Skeletal muscle cell (primary cell): ENCODE measurements at places on chromosomes 4 and X.
A peak's percentile ranks its signal among the peaks of the same experiment; 100 is the strongest.

- DNase-seq, result no peak
Observed at GRCh38 chrX:132532097-132532496, 43.3 kb upstream of the MBNL3 start.

DNA sequence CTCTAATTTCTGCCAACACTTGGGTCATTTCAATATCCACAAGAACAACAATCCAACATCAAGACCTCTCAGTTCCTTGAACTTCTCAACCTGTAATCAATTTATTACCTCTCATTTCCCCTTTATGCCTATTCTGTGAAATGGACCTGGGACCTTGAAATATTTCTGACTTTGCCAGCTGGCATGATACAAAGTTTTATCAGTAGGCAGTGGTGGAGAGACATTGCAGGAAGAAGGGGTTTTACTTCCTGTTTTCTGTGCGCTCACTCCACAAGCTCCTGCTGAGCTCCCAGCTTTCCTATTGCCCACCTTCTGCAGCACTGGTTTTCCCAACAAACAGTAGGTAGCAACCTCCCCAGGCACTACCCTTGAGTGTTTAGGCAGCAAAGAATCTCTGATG lies 3.5 kb upstream of the ARHGEF6 start:
- no peak for DNase-seq

GRCh38 chr4:1310796-1311631 lies 21.3 kb downstream of the MAEA start:
- DNase-seq, result no peak

DNA sequence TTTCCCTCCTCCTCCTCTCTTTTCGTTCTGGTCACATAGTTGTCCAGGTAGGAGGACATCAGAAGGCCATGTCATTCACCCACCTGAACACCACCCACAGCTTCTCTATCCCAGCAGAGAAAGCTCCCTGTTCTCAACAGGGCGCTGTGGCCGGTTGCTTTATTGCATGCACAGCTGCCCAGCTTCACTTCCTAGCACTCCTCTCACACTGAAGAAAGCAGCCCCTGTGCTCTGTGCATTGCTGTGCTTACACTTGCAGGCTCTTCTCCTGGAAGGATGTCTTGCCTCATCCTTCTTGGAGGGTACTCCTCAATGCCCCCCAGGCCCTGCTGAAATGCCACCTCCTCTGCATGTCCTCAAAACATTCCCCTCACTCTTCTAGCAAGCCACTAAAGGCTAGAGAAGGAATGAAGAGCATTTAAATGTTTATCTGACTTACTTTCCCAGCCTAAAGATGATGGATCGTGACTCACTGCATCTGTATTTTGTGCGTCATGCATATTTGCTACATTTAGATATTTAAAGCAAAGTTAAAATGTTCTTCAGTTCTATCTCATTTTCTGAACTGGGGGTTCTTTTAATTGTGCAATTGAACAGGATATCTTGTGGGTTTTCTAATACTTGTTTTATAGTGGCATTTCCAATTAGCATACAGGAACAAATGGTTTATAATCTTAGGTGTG lies 186.4 kb upstream of the PUDP start:
- DNase-seq, result peak; percentile 57

GRCh38 chr4:76434901-76435527 lies at the start of gene SHROOM3:
Gene SHROOM3, plus strand, starts transcription at chr4:76435229. Its CDS starts 824 bp downstream, at chr4:76436053.
- no peak for DNase-seq

GRCh38 chr4:113382704-113383103 lies 333.3 kb downstream of the ANK2 start:
- DNase-seq, result no peak

DNA sequence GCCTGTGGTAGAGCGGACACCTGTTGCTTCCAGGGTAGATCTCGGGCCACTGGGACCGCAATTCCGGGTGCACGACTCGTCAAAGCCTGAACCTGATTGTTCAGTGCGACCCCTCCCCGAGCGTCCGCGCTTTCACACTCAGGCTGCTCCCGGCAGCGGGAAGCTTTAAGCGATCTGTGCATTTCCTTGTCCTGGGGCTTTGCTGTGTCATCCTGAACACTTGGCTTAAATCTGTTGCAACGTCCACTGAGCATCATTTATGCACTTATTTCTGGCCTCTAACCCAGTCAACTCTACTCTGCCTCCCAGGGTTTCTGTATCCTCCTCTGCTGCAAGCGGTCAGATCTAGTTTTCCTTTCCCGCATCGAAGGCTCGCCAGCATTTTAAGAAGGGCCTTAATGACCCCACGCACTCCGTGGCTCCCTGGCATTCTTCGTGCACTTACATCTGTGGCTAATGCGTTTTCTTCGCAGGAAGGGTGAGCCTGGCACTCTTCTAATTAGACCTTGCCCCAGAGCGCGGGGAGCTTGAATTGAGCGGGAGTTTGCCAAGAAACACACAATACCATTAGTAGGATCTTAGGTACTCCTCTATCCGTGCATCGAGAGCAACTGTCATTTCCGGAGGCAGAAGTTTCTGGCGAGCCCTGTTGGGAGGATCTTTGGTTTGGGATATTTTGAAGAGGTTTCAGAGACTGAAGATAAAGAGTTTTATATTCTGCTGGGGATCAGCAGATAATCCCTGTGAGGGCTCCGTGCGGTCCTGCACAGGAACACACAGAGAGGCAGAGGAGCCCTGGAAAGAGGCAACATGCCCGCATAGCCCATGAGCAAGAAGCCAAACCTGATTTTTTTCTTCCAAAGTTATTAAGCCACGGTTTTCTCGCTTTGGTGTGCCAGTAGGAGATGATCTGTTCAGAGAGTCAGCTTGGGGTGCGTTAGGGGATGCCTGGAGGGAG lies 654 bp upstream of the DDIT4L start:
- DNase-seq, result peak; percentile 27

GRCh38 chrX:46587158-46587557 lies 13.6 kb downstream of the CHST7 start:
- DNase-seq, result no peak

DNA sequence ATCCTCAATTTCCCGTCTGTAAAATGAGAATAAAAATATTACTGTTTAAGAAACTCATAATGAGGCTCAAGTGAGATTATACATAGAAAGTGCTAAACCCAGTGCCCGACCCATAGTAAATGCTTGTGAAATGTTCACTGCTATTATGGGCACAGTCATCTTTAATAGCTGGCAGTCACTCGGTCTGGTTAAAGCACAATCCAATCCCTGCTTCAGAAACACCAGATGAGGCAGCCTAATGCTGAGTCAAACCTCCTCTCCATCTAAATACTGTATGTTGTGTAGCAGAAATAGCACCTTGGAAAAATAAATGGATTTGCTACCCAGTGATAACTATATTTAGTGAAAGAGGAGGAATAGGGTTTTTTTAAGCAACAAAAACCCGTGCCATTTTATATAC lies 14.5 kb downstream of the EVC2 start:
- DNase-seq, result no peak

DNA sequence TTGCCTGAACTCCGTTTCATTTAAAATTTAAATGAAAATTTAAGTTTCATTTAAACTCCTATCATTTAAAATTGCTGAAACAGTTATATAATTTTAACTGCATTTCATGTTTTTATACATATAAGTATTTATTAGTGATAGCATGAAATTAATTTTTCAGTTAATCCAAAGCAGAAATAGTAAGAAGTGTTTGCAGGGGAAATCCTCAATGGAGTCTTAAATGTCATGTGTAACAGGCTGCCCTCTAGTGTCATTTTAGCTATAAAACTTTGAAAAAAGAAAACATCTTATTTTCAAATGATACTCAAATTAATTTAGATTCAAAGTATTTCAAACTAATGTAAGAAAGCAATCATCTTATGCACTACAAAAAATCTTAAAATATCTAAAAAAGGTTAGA lies 27.2 kb downstream of the TAPT1 start:
- no peak for DNase-seq

GRCh38 chrX:87518504-87518903 lies 902 bp downstream of the KLHL4 start:
- no peak for DNase-seq

DNA sequence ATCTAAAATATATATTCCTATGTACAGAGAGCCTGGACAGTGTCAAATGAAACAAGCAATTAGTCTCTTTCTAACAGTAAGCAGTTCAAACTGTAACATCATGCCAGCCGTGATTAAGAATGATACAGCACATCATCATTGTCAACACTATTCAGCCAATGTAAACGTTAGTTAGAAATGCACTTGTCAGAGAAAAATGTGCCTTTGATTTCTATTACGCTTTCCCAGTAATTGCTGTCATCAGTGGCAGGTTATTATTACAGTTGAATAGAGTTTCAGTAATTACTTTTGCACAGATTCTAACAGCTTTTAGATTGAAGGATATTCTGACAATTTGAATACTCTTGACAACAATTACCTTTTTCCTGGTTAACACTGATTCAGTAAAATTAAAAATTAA lies 1007.1 kb downstream of the SH3BGRL start:
- DNase-seq, result no peak

DNA sequence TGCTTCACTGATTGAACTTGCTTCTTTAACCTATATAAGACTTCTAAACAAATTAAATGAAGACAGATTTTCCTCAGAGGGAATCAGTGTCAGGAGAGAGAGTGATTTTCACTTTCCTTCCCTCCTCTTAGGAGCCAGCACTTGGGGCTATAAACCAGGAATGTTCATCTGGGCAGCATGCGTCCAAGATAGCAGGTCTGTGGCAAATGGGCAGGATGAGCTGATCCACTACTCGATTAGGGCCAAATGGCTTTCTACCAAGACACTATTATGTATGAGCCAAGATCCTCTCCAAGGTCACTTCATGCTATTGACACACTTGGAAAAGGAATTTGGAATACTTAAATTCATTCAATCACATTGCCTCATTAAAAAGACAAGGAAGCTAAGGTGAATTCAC lies 203.9 kb upstream of the GRID2 start:
- peak; percentile 32 for DNase-seq

DNA sequence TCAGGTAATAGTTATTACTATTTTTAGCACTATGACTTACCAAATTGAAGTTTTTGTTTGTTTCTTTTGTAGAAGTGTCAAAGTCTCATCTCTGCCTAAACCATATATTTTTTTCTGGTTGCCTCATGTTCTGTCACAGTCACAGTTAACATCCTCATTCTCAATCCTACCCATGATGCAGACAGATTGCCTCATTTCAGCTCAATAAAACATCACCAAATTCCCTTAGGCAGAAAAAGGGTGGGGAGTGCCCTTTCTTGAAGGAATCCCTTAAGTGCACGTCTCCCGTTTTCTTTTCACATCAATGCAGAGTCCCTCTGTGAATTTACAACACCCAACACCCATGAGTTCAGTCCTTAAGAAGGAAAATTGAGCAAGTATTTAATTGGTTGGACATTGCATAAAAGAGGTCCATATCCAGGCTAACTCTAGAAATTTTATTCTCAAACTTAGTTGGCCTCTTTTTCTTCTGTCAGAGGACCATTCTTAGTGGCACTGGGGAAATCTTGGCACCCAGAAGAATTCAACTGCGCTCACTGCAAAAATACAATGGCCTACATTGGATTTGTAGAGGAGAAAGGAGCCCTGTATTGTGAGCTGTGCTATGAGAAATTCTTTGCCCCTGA lies 103.7 kb upstream of the BMPR1B start:
- DNase-seq, result no peak

DNA sequence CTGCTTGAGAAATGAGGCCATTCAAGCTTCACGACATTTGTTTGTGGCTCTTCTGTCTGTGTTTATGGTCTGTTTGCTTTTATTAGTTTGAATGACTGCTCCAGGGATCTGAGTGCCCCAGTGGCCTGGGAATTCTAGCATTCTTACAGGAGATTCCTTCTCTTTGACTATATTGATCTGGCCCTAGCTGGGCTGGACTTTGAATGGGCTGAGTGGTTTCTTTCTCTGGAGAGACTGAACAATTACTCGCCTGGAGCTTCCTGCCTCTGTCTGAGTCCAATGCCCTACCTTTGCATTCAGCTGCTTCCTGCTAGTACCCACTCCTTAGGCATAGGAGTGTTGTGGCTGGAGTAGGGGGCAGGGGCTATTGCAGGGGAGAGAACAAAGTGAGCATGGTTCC lies 51.2 kb upstream of the EDA start:
- DNase-seq, result no peak

- DNase-seq, result peak; percentile 26
Observed at GRCh38 chr4:56828784-56829535, 7.5 kb upstream of the SPINK2 start.

- DNase-seq, result no peak
Observed at GRCh38 chrX:135264206-135264605, 12.3 kb downstream of the ETDA start.

GRCh38 chrX:19672222-19672812 lies 157.0 kb upstream of the MAP3K15 start:
- no peak for DNase-seq

GRCh38 chr4:152458801-152459302 lies 77.0 kb downstream of the FBXW7 start:
- no peak for DNase-seq

GRCh38 chr4:22695029-22695428 lies 2.3 kb downstream of the GBA3 start:
- DNase-seq, result no peak

DNA sequence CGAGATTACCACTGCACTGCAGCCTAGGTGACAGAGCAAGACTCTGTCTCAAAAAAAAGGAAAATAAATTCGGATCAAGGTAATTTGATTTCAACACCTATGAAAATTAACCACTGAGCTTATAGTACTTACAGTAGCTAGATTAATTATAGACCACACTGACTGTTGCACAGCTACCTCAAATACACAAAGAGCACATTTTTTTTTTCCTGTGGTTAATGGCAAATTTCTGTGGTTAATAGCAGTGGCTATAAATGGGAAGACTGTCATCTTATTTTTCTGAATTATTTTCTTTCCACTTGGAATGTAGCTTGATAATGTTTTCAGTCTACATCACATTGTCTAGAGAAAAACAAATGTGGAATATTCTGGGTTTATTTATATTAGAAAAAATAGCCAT lies 1661.6 kb upstream of the PCDH7 start:
- no peak for DNase-seq

- peak; percentile 27 for DNase-seq
Observed at GRCh38 chr4:121484633-121485032, 103.8 kb upstream of the QRFPR start.

DNA sequence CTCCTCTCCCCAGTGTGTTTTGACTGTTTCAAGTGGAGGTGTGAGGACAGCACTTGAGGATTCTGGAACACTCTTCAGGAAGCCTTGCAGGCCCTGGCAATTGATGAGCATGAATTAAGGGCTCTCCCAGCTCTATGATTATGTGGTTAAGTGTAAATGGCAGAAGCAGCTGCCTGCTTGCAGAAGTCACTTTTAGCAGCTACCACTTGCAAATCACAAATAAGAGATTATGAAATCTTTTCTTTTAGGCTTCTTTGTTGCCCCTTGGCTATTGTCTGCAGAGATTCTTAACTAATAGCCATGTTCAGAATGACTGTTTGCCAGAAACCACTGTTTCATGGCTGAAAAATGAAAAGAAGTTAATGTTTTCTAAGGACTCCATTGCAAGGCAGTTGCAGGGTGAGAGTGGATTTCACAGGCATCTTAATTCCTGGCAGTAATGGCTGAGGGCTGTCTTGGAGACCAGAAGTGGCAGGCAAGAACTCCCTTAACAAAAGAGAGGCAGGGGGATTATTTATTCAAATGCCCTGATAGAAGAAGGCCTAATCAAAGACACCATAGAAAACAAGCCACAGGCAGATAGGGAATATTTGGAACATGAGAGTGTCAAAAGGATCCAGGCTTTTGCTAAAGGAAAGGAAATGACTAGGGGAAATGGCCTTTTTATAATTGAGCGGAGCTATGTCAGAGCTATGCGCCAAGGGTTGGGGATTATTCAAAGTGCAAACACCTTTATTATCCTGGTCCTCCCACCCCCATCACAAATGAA lies 8.3 kb upstream of the HOPX start:
- DNase-seq, result no peak

- DNase-seq, result no peak
Observed at GRCh38 chrX:38848671-38849455, 47.6 kb downstream of the MID1IP1 start.
